ENCODE measurements at places on chromosomes 7 and 10.

DNA sequence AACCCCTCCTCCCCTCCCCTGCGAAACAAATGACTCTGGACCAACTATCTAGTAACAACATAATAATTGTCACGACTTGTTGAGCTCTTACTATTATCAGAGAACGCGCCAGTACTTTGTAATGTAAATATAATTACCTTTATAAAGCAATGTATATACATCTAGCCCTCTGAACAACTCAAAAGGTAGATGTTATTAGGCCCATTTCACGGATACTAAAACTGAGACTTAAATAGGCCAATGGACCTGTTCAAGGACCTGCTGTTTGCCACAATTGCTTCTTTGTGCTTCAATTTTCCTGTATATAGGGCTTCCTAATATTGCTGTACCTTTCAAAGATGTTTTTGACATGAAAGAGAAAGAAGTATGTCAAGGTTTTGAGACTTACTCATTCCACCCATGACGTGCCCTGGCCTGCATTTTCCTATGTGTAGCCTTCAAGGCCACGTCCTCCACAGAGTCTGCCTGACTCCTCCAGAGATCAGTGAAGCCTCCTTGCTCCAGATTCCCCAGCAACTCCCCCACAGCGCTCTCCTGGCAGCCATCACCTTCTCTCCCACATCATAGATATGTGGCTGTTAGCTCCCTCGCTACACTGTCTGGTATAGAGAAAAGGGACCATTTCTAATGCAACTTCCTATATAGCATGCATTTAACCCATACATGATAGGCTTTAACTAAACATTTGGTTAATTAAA is 156.6 kb downstream of the SKIDA1 start:
- DNase-seq: no peak

DNA sequence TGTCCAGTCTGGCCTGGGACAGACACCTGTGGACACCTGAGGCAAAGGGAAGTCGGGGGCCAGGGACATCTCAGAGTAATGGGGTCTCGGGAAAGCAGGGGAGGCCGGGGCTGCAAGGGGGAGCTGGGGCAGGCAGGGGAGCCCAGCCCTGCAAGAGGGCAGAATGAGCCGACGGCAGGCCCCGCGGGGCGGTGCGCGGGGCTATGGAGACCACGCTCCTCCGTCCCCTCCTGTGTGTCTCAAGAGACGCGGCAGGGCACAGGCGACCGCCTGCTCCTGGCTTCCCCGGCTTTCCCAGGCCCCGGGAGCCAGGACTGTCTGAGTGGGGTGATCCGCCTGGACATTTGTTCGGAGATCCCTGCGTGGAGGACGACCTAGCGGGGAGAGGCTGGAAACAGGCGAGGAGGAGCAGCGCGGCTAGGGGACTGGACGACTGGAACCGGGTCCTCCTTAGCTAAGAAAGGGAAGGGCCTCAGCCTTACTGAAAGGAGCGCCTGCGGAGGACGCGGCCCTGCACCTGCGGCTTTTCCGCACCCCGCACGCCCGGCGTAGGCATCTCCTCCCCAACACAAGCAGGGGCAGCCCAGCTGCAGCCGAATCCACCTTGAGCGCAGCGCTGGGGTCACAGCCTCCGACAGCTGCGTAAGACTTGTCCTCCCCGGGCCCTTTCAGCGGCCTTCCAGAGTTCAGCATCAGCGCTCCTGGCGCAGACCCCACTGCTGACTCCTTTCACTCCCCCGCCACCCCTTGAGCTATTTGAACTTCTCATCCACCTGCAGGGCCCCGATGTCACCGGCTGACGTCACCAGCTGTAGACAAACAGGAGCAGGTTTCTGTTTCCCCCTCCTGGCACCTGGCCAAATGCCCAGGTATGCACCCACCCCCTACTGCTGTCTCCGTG is 176.4 kb downstream of the ZNF248 start:
- DNase-seq: no peak

DNA sequence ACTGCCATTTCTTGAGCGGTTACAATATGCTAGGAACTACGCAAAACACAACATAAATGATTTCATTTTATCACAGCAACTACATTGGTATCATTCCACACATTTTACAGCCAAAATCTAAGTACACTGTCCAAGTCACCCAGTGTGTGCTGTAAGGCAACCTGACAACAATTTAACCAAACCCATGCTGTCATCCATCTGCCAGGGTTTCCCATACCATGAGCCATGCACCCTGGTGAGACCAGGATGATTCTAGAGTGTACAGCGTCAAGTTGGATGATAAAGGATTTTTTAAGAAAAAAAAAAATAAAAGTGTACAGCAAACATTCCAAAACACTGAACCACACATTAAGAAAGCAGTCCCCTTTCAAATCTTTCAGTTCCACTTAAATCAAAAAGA is 52.9 kb downstream of the PIK3AP1 start:
- DNase-seq: no peak

GRCh38 chr10:132807621-132808049 is 21.7 kb upstream of the NKX6-2 start:
- DNase-seq: no peak

DNA sequence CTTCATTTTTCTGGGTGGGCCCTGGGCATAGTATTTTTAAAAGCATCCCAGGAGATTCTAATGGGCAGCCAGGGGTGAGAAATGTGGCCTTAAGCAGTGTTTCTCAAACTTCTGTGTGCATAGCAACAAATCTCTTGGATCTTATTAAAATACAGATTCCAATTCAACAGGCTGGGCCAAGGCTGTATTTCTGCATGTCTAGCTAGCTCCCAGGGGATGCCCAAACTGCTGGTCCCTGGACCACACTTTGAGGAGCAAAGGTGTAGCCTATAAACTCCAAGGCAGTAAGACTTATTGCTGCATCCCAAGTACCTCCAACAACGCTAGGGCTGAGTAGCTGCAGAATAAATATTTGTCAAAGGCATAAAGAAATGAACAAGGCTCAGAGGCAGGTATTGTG is 292.9 kb upstream of the ZMIZ1 start:
- no peak for DNase-seq

- DNase-seq: no peak
Observed at GRCh38 chr7:131493081-131493480, 63.3 kb downstream of the PODXL start.

- DNase-seq: no peak
Observed at GRCh38 chr7:150851492-150852370, 586 bp upstream of the AOC1 start.

DNA sequence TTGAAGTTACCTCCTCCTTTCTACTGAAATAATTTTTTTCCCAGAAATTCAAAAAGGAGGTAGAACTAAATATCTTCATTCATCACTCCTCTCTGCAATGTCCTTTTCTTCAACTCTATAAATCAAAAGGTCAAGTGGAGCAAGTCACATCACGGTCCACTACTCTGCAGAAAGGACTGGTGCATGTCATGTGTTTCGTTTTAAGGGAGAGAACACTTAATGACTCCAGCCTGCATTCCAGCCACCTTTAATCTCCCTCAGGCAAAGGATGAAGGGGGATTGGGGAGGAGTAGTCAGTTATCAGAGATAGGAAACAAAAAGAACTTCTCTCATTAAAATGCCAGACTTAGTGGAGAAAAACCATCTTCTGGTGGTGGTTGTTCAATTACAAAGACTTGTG is 78.9 kb downstream of the ANK3 start:
- no peak for DNase-seq

DNA sequence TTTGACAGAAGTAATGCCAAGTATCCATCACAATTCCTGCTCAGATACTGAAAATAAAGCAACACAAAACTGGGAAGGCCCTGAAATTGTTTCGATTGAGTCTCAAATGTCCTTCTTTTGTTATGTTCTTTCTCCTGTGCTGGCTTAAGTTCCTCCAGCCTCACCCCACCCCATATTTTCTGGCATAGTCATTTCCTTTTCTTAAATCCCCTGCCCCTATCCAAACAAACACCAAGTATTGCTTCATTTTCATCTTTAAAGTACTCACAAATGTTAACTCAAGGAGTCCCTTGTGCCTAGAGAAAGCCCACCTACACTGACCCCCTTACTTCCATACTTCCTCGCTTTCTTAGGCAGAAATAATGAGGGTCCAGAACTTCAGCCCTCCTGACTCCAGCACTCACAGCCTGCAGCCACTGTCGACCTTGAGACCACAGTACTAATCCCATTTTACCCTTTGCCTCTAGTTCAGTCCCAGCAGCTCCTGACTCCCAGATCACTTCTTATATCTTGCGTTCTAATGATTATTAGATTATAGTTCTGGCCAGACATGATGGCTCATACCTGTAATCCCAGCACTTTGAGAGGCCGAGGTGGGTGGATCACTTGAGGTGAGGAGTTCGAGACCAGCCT is 73.2 kb upstream of the ST8SIA6 start:
- DNase-seq: no peak

GRCh38 chr10:86899132-86899531 is 58.3 kb downstream of the MMRN2 start:
- no peak for DNase-seq

DNA sequence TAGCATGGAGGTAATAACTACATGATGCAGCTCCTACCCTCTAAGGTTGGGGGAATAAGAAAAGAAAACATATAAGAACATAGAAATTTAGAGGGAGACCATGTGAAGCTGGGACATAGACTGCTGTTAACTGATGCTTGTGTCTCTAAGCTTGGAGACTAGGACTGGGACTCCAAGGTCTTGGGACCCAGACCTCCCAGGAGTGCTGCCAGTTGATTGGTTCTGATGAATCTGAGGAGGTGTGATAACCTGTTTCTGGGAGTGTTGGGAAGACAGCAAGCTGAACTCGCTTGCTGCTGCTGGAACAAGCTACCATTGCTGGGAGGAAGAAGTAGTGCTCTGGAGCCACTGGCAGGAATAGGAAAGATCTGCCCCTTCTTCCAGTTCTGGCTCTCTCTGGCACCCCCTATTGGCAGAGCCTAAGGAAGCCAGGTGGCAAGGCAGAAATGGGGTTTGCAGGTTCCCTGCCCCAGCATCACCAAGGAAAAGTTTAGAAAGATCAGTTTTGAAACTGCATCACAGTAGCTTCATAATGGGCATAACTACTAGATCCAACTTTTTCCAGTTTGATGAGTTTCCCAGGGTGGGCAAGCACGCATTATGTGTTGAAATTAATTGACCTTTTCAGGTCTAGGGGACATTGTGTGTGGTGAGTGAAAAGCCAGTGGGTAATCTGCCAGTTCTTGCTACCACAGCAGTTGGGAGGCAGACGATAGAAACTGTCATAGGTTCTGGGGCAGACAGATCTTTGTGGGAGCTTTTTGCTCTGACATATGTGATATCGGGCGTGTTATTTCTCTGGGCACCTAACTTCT is 140.7 kb downstream of the SND1 start:
- no peak for DNase-seq

- DNase-seq: no peak
Observed at GRCh38 chr7:112172870-112173567, 33.2 kb downstream of the DOCK4 start.

- no peak for DNase-seq
Observed at GRCh38 chr7:95545007-95545615, 51.2 kb downstream of the PDK4 start.

DNA sequence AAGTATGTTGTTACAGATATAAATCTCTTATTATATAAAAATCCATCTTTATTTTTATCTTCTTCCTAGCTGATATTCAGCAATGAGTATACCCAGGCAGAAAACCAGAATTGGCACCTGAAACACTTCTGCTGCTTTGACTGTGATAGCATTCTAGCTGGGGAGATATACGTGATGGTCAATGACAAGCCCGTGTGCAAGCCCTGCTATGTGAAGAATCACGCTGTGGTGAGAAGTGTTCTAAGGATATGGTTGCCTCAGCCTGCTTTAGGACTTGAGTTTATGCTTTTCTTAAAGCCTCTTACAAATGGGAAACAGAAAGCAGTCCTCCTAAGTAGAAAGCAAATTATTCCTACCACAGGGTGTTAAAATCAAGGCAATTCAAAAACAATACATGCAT is 41.9 kb downstream of the TES start:
- DNase-seq: no peak

DNA sequence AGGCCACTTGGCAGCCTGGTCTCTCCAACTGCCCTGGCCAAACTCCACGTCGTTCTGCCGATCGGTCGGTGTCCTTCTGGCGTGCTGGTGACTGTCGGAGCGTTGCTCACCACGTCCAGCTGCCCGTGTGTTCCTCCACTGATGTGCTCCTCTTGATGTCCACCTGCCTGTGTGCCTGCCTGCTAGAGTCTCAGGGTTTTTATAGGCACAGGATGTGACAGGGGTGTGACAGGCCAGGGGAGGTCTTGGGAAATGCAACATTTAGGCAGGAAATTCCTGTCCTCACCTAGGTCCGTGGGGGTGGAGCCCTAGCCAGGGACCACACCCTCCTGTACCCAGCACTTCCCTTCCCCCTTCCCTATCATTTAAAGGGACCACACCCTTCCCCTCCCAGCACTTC is 25.2 kb upstream of the CFAP46 start:
- no peak for DNase-seq

DNA sequence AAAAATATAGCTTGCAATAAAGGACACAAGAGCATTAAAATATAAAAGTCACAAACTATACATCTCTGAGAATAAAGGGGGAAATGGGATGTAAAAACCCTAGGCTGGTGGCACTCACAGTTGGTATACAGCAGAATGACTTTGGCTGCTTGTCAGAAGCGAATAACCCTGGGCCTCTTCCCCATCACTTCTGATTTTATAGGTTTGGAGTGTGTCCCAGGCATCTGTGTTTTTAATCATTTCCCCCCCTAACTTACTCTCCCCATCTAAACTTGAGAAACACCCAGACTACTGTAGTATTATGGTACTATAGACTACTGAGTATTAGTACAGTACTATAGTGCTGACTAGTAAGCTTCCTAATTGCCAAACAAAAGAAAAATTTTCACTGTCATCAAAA is 1.8 kb upstream of the RPA3 start:
- DNase-seq: no peak

GRCh38 chr7:41205600-41205999 is 497.3 kb downstream of the INHBA start:
- DNase-seq: no peak

- no peak for DNase-seq
Observed at GRCh38 chr10:14836208-14836607, 1.6 kb downstream of the CDNF start.

- DNase-seq: no peak
Observed at GRCh38 chr7:105875505-105875904, 894 bp downstream of the ATXN7L1 start.

Data from cerebellar nuclear complex (tissue), 1 donor.